ENCODE measurements at places on chromosomes 3 and 15. TPM values are rescaled to one million over a fixed set of nuclear protein-coding genes. Genes with fewer than 3 reads are reported as not detected.

DNA sequence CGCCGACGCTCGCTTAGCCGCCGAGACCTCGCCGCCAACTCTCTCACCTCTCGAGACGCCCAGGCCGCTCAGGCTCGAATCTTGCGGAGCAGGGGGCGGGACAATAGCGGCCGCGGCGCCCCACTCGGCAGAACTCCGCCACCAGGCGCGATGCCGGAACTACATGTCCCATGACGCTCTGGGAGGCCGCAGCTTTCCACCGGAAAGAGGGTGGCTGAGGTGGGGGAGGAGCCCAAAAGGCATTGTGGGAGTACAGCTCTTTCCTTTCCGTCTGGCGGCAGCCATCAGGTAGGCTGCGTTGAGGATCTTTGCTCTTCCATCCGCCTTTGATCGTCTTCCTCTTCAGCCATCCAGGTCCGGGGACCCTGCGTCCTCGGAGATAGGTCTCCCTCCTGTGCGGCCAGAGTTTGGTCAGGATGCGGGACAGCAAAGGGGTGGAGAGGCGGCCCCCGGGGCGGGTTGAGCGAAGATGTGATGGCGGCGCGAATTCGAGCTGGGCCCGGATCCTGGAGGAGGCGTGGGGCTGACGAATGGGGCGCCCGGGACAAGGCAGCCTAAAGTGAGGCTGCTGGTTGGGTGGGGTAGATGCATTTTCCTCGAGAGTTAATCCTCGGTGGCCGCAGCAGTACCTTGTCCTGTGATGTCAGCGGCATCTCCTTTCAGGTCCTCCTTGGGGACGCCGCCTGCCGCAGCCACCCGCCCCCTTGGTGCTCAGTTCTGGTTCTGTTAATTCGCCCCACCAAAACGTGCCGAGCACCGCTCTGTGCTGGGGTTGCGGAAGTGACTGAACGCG, at the start of the genes NKIRAS1 and RPL15:
NKIRAS1 (minus strand) TSS at position 105 of the 793 bp plus-strand sequence. CDS start 6,086 bp downstream, outside the sequence.
RPL15 (plus strand) TSS at position 247 of the 793 bp plus-strand sequence. CDS start 728 bp downstream, outside the sequence.
- peak; percentile 96 for DNase-seq

- DNase-seq, result no peak
These were observed 69.0 kb downstream of the RFX7 start for GRCh38 chr15:56174649-56175048.

DNA sequence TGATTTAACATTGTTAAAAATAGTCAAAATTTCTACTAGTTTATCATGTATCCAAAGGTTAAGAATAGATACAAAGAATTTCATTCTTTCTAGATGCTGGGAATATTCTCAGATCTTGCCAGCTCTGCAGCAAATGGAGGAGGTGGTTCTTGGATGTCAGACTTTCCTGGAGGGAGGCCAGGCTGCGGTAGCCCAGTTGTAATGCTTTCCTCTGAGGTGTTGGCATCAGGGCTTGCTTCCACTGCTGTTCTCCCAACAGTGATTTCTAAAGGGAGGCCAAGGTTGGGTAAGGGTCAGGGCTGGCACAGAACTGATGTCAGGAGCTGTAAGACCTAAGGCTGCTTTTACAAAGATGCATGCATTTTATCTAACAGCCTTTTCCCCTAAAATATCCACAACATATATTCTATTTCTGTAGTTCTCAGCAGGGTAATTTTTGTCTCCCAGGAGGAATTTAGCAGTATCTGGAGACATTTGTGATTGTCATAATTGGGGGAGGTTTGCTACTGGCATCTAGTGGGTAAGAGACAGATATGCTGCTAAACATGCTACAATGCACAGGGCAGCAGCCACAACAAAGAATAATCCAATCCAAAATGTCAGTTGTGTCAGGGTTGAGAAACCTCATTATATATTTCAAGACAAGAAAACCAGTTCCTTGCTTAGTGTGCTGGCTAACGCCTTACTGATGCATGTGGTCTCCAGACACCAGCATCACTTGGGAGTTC, 42.0 kb upstream of the SPTSSB start:
- DNase-seq, result peak; percentile 72

CLN6 gene
- total RNA-seq, result 8.9 TPM

DNA sequence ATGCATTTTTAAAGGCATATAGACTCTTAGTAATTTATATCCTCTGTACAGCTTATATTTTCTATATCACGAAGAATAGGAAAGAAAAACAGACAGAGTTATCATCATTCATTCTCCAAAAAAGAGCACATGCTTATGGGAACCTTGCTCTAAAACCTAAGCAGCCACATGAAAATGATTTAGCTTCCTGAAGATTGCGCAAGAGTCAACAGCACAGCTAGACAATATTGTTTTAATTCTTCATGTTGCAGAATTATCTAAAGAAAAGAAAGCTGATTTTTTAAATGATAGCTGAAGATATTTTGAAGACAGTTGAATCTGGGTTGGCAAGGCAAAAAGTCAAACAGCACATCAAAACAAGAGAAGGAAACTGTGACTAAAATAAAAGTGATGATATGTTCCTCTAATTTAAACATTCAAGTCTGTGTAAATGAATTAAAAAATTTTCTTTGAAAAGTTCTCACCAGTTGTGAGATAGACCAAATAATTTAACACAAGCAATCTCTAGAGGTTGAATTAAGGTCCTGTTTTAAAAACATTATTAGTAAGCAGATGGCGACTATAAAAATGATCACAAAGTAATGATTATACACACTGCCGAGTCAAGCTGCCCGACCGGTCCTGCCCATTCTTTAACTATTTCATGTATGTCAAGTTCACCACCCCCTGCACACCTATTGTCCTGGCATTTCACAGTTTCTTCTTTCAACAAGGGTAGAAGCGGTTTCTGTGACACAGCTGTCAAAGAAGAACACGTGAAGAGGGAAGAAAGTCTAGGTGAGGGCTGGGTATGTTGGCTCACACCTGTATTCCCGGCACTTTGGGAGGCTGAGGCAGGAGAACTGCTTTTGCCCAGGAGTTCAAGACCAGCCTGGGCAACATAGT, 74.2 kb upstream of the BHLHE40 start:
- DNase-seq, result peak; percentile 62

DNA sequence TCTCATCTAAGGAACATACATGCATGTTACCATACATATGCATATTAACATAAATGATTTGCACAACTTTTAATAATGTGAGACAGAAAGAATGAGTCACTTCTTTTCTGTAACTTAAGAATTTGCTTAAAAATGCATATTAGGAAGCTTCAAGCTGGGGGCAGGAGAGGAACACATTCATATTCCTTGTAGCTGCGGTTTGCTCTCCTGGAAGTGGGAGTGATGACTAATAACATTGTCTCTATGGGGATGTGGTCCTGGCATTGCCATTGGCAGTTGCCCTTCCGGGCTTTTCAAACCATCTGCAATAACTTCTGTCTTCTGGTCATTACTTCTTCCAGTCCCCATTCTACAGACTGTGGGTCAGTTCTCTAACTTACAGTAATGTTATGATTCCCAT, 15.6 kb downstream of the CHST2 start:
- DNase-seq, result peak; percentile 94

DNA sequence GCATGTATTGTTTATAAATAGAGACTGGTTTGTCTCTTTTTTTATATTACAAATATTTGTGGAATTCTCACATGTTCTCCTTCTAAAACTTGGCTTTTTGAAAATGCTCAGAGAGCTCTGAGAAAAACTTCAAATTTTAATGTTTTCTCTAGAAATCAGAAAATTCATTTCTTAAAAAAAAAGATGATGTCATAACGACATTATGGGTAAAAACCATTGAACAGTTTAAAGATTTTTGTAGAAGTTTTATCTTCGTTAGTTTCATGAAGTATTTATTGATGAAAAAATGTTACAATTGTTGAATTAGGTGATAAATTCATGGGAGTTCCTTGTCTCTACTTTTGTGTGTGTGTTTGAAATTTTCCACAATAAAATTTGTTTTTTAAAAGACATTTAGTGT, 81.3 kb downstream of the SATB1 start:
- no peak for DNase-seq
